AG08395 (cell line): ENCODE measurements at places on chromosomes 2 and 18.

DNA sequence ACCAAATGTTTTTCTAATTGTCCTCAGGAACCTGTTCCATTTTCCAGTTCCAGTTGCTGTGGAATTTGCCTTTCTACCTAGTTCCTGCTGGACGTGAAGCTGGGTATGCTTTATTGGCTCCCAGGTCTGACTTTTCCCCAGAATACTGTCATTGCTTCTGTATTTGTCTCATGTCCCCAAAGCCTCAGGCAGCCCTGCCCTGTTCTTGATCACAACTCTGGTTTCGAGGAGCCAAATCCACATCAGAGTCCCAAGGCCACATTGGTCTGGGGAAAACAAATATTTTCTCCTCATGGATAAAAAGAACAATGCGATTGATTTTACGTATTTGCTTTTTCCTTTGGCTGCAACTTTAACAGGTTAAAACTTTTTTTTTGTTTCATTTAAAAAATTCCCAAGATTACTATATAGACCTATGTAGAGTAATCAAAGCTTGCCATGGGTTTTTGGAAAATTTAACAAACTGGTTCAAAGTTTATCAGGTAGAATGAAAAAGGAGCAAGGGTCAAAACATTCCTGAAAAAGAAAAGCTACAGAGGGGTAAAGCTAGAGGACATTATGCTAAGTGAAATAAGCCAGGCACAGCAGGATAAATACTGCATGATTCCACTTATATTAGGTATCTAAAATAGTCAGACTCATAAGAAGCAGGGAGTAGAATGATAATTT, 85.2 kb downstream of the MDH1 start:
- no peak for DNase-seq

DNA sequence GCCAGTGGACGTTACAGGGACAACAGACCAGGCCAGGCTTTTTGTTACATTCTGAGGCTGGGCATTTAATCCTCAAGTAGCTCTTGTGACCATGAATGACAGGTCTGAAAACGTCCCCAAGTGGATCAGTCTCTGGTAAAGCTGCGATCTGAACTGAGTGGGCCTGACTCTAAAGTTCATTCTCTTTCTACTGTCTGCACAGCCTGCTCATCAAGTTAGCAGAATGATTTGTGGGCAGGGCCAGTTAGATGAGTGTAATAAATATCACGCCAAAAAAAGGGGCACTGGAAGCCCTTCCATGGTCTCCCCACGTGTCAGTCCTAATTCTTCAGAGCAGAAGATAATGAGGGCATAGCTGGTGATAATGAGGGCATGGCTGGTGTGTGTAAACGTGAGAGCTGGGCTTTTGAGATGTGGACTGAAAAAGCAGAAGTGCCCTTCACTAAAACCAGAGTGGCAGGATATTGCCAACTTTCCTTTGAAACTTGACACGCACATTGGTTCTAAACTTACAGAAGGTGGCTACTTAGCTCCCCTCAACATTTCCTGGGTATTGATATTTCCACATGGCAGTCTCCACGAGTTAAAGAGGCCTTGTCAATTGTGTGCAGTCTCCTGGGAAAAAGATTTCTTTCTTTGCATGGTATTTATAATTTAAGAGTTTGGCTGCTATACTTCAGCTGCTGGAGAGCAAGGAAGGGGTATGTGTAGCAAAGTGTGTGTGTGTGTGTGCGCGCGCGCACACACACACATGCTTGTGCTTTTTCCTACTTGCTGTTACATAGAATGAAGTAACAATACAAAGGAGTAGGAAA, 72.7 kb upstream of the LYPD6B start:
- no peak for DNase-seq

DNA sequence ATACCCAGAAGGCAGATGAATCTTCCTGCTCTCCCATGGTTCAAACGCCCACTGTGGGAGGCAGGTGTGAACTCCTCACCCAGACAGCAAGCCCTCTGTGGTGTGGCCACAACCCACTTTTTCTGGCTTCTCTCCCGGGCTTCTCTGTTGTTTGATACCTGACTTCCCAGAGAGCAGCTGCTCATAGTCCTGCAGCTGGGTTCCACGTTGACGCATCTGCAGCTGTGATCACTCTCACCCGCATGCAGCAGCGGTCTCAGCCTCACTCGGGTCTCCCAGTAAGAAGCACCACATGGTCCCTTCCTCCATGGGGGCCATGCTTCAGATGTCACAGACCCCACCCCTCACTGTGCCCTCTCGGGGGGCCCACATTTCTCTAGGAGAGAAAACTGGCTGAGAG, 3.5 kb downstream of the ASPRV1 start:
- no peak for DNase-seq

- no peak for DNase-seq
These were observed 34.4 kb downstream of the PCARE start for GRCh38 chr2:29039718-29040480.

DNA sequence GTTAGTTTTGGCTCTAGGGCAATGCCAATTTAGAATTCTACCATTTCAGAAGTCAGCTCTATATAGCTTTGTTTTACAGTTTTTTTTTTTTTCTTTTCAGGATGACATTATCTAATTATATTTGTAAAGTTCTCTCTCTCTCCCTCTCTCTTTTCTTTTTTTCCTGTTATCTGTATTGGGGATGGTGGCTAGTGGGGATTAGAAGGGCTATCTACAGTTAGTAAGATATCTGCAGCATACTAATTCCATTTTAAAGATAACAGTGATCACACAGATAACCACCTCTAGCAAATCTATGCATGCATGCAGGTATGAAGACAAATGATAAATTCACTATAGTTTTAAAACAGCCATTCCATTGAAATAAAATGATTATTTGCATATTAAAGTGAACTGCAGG, 438.9 kb downstream of the ERBB4 start:
- no peak for DNase-seq

DNA sequence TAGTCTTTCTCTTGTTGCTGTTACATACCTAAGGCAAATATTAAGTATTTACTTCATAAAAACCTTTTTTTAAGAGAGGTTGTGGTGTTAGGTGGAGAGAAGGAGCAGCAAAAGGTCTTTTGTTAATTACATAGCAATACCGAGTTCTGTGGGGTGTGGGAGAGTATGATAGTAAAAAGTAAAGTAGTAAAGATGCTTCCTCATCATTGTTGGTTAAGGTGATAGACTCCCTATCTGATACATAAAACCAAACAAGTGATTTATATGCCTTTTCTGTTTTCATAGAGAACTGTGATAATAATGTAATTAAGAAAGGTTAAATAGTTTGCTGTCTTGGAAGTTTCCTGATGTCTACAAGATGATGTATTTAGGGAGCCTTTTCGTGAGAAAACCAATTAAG, 75.4 kb downstream of the EML4 start:
- no peak for DNase-seq

- DNase-seq = no peak
These were observed 37.7 kb downstream of the DOCK10 start for GRCh38 chr2:225004597-225004996.

DNA sequence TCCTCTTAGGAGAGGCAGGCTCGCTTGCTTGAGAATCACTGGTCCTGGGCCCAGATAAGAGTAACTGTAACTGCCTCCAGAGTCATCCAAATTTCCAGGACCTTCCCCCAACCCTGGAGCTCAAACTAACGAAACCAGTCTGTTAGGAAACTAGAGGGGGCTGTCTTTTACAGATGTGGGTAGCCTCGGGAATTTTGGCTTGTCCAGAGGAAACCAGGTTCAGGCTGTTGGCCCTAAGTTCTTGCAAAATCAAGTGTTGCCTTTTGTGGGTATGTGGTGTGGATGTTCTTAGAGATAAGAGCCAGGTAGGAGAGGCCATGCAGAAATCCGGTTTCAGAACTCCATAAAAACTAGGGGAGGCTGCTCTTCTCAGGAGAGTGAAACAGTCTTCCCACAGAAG, 125.0 kb upstream of the DLX2 start:
- no peak for DNase-seq

DNA sequence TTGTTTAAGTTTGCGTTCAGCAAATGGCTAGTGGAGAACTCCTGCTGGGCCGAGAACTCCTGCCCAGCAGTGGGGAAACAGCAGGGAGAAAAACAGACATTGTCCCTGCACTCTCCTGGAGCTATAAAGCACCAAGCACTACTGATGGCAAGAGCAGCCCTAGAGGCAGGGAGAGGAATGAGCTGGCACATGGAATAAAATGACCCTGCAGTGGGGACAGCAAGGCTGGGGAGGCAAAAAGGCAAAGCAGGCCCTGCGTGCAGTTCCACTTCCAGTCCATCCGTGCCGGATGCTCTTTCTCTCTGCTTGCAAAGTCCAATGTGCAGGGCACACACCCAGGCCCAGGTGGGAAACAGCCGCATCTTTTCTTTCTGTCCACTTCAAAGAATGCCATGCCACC, 415.5 kb downstream of the LRATD1 start:
- no peak for DNase-seq

DNA sequence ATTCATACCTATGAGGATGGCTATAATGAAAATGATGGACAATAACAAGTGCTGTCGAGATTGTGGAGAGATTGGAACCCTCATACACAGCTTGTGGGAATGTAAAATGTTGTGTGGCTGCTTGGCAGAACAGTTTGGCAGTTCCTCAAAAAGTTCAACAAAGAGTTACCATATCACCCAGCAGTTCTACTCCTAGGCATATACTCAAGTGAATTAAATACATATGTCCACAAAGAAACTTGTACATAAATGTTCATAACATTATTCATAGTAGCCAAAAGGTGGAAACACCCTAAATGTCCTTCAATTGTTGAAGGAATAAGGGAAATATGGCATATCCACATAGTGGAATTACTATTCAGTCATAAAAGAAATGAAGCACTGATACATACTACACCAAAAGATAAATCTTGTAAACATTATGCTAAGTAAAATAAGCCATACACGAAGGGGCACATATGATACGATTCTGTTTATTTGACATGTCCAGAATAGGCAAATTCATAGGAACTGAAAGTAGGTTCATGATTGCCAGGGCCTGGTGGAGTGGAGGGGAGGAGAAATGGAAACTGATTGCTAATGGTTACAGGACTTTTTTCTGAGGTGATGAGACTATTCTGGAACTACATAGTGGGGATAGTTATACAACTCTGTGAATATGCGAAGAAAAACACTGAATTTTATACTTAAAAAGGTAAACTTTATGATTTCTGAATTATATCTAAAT, 92.1 kb downstream of the ADAM23 start:
- no peak for DNase-seq

DNA sequence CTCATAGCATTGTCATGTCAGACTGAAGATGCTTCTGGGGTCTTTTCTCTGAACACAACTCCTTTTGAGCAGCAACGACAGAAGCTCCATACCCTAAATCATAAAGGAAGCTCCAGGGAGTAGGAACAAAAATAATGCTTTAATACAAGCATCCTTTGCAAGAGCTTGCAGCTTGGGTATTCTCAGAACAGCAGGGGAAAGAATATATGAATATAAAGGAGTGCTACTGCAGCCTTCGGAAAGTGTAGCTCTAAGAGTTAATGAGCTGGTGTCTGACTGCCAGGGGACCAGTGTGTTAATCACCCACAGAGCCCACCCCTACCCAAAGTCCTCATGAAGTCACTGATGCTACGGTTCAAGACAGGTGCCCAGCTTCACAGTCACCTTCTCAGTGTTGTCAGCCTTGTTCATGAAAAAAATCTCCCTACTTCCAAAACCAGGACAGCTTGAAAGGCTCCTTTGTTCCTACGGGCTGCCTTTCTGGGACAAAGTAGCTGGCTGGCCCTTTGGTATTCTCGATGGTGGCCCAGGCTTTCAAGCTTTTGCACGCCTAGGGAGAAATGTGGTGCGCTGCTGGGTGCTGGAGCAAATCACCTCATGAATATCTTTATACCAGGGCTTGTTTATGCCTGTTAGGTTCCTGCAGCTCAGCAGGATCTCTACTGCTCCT, 259.7 kb downstream of the CMPK2 start:
- DNase-seq = no peak

GRCh38 chr2:230227216-230227615, 1.7 kb downstream of the SP140 start:
- no peak for DNase-seq

- DNase-seq = no peak
These were observed 49.7 kb upstream of the AP1S3 start for GRCh38 chr2:223887127-223887526.

GRCh38 chr2:232562515-232563151, 12.1 kb downstream of the EIF4E2 start:
- DNase-seq = no peak

- DNase-seq = no peak
These were observed 50.4 kb upstream of the REL start for GRCh38 chr2:60830991-60831390.

DNA sequence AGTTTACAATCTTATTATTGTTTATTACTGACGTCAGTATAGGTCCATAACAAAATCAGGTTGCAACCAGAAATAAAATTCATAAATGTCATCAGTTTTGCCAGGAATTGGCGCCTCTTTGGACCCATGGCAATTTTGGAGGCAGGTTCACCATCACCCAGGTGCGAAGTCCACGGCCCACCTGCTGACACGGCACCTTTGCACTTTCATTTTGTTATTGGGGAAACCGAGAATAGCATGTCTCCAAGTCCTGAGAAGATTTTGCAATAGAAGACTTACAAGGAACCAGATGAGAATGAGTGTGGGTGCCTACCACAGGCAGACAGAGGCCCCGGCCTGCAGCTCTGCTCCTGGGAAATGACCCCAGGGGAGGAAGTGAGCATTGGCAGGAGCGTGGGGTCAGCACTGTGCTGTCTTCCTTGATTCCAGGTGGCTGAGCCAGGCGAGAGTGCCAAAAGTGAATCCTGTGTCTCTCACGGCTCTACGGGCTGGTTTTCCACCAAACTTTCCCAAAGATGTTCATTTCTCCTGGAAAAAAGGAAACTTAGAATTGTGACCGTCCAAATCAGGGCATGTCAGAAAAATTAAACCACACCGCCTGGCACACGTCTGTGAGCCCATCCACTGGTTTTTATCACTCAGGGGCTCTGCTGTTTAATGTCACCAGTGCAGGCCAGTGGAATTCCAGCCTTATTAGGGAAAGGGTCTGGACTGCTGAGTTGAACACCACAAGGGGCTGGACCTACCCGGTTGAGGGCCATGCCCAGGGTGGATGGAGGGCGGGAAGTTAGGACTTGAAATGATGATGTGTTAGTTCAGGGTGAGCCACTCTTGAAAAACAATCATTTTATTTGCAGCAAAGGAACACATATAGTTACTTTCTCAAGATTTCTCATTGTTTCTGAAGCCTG, 96.5 kb downstream of the PTGR3 start:
- no peak for DNase-seq

DNA sequence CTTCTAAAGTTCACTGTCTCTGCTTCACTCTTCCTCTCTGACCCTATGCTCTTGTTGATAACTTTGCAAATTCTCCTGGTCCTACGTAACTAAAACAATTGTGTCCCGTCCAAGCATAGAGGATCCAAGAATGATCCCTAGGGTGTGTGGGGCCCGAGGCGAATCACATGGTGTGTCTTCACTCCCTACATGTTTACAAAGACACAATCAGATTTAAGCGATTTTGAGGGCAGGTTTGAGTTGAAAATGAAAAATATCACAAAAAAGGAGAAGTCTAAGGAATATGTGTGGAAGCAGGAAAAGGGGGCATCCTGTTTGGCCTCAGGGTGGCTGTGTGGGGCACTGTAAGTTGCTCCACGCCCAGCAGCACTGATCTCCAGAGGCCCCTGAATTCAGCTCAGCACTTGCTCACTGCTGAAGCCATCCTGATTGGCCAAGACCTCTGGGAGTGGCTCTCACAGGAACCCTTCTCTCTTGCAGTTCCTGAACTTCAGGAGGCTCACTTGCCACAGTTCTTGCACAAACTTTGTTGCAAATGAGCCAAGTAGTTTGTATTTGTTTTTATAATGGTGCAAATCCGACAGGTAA, 363.6 kb downstream of the ZNF521 start:
- no peak for DNase-seq

GRCh38 chr2:175628243-175628642, 373.8 kb downstream of the LNPK start:
- DNase-seq = no peak
